ENCODE measurements at places on chromosomes 4 and X.

- DNase-seq: no peak
Observed at GRCh38 chrX:22650691-22651090, 349.1 kb upstream of the DDX53 start.

DNA sequence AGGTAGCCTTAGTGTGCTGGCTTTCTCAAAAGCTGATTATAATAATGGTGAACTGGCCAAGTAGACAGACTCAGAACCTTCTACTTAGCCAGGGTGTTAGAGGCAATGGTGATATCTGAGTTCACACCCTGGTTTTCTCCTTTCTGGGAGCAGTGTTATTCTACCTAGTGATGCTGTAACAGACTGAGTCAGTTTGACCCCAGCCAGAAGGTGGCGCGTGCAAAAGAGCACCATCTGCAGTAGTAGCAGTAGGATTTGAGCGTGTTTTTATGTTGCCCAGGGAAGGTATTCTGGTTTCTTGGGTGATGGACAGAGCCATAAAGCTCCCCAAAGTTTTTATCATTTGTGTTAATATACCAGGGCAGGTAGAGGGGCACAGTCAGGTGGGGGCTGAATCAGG lies 143.8 kb upstream of the CPXCR1 start:
- no peak for DNase-seq

GRCh38 chrX:44913656-44914531 lies 40.9 kb downstream of the KDM6A start:
- DNase-seq: no peak

- DNase-seq: peak; percentile 43
Observed at GRCh38 chrX:77743720-77744119, 42.3 kb downstream of the ATRX start.

DNA sequence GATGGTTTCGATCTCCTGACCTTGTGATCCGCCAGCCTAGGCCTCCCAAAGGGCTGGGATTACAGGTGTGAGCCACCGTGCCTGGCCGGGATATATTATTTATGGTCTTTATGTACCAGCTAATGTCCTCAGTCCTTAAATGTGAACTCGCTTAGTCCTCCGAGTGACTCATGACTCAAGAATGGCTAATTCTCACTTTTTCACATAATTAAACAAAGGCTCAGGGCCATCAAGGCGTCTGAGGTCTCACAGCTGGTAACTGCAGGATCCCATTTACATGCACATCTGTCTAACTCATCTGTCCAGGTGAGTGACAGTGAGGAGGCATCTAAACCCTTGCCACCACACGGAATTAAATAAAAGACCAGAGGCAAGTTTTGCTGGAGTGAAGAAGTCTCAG lies 73.5 kb downstream of the HS3ST1 start:
- no peak for DNase-seq

GRCh38 chrX:124256216-124256615 lies 76.2 kb upstream of the TEX13D start:
- no peak for DNase-seq

- no peak for DNase-seq
Observed at GRCh38 chr4:10348241-10348640, 109.0 kb downstream of the ZNF518B start.

DNA sequence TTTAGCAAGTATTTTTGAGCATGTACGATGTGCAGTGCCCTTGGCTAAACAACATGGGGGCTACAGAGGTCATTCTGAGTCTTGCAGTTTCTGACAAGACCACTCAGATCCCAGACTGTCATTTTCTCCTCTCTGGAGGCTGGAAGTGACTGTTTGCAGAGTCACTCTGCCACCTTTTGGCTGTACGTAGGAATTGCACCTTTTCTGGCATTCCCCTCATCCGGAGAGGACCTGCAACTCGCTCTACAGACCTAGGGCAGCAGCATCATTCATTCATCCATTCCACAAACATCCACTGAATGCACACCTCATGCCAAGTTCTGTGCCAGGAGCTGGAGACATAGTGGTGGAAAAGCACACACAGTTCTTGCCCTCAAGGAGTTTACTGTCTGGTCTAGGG lies 160.4 kb upstream of the GPR101 start:
- DNase-seq: peak; percentile 36

DNA sequence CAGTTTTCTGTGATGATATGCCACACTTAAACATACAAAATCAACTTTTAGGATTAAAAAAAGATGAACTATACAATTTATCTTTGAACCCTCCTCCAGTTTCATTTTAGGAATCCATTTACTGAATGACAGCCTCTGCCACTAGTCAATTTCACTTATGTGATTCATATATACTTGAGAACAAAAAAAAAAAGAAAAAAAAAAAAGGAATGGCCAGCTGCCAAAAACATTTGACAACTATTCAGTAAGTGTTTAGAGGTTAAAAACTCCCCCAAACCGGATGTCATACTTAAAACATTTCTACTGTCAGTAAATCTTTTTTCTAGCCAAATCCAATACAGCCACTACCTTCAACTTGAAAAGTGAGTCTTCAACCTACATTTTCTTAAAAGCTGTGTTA lies 266.7 kb upstream of the MAGEB2 start:
- peak; percentile 15 for DNase-seq

DNA sequence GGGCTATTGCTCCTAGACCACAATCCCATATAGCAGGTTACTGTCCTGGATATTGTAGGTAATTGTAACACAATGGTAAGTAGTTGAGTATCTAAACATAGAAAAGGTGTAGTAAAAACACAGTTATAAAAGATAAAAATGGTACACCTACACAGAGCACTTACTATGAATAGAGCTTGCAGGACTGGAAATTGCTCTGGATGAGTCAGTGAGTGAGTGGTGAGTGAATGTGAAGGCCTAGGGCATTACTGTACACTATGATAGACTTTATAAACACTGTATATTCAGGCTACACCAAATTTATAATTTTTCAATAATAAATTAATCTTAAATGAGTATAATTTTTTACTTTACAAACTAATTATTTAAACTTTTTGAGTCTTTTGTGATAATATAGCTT lies 425.7 kb downstream of the PABPC4L start:
- peak; percentile 24 for DNase-seq

DNA sequence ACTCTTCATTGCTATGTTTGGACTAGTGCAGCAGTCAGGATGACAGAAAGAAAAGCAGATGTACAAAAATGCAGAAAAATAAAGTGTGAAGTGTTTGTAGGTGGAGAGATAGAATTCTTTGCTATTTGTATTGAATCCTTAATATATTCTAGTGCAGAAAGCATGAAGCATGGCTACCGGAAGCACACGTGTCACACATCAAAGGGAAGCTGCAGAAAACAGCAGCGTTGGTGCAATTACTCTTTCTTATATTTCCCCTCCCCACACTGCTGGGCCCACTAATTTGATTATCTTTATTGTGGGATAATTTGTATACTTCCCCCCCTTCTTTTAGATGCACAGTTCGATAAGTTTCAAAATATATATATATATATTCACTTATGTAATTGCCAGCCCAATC lies 35.9 kb upstream of the TAPT1 start:
- no peak for DNase-seq

DNA sequence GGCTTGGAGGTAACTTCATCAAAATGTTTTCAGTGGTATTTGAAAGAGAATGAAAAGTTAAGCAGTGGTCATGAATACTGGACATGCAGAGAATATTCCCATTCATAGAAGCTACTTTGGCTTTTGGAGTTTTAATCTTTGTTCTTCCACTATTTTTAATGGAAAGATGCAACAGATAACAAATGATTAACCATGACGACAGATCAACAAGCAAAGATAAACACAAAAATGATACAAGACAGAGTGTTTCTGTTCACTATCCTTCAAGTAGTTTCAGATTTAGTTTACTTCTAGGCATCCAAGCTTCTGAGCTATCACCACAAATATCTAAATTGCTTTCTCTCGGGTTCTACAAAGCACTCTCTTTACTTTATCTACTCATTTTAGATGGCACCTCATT lies 1004.9 kb upstream of the ADGRL3 start:
- DNase-seq: no peak

- DNase-seq: peak; percentile 5
Observed at GRCh38 chr4:4780729-4781244, 78.7 kb upstream of the MSX1 start.

DNA sequence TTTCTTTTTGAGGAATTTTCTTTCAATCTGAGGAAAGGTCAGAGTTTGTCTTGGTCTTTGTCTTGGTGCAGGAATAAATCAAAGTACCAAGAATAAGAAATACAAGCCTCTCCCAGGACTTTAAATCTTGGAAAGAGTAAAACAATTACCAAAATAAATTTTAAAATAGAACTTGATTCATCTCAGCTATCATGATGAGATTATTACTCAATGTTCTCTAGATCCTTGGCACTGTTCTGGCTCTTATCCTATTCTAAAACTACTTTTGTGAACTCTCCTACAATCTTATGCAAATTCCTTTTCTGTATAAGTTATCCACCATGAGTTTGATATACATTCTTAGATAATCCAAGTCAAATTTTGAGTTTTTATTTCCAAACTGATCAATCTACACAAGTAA lies 464.3 kb downstream of the PPARGC1A start:
- peak; percentile 3 for DNase-seq

GRCh38 chr4:8468746-8469535 lies 28.4 kb downstream of the TRMT44 start:
- DNase-seq: peak; percentile 65

DNA sequence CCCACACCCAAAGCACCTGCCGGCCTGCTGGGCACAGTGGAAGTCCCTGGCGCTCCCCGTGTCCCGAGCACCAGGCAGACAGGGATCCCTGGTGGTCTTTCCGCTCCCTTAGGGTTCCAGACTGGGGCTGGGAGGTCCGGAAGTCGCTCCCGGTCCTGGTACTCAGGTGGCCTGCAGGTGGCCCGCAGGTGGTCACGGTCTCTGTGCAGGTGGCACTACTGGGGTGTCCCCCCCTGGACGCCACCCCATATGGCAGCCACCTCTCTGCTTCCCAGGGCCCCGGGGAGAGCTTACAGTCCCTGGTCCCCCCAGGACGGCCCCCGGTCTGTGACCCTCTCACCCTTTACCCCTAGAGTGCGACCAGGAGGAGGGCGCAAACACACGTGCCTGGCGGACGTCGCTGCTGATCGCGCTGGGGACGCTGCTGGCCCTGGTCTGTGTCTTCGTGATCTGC lies 13.6 kb downstream of the SLC25A6 start:
- DNase-seq: no peak

DNA sequence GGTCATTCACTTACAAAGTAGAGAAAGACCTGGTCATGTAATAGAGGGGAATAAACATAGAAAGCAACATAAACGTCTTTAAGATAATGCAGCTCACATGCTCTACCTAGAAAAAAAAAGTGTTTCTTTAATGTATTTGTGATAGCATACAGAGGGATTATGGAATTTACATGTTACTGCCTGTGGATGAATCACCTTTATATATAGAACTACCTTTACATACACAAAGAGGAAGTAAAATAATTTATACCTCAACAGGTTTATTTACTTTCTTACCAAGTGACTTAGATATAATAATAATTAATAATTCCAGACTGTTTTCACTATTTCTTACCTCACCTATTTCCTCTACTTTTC lies 81.5 kb downstream of the PPP3CA start:
- DNase-seq: no peak

DNA sequence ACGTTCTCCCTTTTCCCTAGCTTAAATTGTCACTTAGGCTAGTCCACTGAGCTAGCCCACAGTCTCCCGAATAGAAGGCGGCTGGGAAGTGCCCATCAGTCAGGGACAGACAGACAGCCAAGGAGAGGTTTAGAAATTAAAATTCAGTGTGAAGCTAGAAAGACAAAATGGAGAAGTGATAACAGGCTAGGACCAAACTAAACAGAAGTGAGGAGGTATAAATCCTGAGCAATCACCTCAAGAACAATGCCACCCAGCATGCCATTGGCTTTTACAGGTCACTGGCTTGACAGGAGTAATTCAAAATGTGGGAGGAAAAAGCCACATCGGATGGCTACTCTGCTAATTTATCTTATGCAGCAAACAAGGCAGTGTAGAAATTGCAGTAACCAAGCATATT lies 138.9 kb downstream of the MAPK10 start:
- no peak for DNase-seq

DNA sequence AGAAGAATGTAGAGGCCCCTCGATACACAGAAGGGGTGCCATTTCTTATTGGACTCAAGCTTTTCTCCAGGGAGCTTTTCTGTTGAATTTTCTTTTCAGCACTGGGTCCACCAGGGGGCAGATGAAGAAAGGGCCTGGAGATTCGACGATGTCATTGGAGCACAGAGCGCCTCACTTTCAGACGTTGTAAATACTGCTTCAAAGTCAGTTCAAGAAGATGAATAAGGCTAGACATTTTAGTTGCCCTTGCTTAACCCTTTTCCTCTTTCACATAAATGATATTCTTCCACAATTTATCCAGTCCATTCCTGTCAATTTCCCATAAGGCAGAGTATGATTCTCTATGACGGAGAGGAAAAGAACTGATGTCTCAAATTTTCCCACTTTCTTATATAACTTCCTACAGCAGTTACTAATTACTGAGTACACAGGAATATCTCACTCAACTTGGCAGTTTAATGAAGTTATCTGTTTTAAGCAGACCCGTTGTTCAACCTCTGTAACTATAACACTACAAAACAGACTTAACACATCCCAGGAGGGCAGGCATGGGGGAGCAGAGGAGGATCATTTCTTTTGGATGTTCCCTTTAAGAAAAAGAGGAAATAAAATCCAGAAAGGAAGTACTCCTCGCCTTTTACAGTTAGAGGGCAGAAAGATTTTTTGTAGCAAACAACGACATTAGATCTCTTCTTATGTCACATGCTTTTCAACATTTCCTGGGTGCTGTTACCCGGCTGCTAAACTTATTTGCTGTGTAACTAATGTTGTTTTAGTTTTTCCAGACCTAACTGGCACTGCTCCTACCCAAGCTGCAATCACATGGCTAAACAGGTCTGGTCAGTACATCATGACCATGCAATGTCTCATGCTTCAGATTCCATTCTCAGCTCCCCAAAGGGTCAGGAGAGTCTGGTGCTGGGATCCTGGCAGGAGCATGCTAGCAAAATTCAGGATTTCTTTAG lies 12.2 kb upstream of the CENPU start:
- DNase-seq: peak; percentile 93

DNA sequence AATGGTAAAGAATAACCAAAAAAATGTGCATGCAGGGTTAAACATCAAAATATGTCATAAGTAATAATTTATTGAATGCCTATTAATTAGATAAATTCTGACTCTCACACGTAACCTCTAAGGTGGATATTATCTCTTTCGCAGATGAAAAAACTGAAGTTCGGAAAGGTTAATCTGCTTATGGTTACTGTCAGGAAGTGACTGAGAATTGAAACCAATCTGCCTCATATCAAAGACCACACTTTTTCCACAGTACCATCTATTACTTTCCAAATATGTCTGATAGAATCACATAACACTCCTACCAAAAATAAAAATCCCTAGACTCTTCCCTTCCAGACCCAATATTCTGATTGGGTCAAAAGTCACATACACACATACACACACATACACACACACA lies 6.2 kb downstream of the CHIC2 start:
- no peak for DNase-seq

DNA sequence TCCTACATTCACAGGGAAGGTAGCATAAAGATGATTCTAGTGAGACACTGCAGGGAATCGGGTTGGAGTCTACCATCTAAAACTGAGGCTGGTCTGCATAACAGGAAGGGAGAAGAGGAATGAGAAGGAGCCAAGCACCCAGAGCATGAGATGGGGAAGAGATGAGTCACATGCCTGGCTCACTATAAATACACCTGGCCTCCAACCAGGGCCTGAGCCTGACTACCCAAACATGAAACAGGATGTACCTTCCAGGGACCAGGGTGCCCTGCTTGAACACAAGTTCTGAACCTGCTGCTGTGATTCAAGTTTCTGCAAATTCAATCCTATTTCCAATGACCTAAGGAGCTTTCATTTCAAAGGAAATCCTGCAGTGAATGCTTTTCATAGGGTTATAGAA lies 24.9 kb downstream of the CD99L2 start:
- DNase-seq: peak; percentile 45
